Upper lobe of right lung (tissue), 1 donor: ENCODE measurements at places on chromosomes 5 and 9.

DNA sequence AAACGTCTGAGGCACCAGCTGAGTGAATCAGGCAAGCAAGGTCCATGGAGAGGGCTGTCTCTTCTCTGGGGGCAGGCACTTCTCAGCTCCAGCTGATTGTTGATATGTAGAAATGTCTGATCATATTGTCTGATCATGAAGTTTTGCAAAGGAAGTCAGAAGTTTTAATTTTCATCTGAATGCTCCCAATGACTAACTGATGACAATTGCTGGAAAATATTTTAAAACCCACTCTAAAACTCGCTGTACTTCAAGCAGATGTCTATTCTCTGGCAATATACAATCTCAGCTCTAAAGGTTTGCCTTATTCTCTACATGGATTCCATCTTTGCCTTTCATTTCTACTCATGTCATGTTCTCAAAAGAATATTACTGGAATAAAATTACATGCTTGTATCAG is 12.7 kb downstream of the PLK2 start:
- H3K27ac ChIP-seq = no peak overlapping the region
- DNase-seq = no peak
- H3K36me3 ChIP-seq = no peaks in the 10 kb centered on the region
- H3K4me1 ChIP-seq = no peaks in the 10 kb centered on the region

GRCh38 chr5:154273028-154273617 is 82.6 kb downstream of the GALNT10 start:
- DNase-seq = no peak
- no peaks in the 10 kb centered on the region for H3K27me3 ChIP-seq
- no peak overlapping the region for H3K4me3 ChIP-seq
- H3K27ac ChIP-seq = peak overlapping the region; percentile 28
- no peaks in the 10 kb centered on the region for H3K36me3 ChIP-seq

GRCh38 chr5:32443145-32443540 is 1.4 kb downstream of the ZFR start:
- H3K27me3 ChIP-seq = no peaks in the 10 kb centered on the region
- H3K4me1 ChIP-seq = peaks cover 45% of the 10 kb centered on the region
- H3K27ac ChIP-seq = peak overlapping the region; percentile 92
- DNase-seq = no peak
- no peaks in the 10 kb centered on the region for H3K36me3 ChIP-seq

DNA sequence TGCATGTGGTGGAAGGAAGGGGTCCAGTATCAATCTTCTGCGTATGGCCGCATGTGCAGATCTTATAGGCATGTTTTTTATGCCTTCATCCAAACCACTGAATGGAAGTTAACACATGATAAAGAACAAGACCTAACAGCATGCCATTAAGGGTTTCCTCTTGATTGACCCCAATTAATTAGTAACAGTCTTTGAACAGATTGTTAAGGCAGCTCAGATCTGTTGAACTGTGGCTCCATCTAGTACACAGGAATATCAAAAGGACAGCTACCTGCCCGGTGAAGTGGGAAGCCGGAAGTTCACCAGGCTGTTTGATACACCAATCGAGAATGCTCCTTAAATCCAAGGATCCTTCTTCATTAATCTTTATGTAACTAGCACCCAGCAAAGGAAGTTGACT is 159.9 kb upstream of the ADAMTS16 start:
- no peaks in the 10 kb centered on the region for H3K4me1 ChIP-seq
- H3K4me3 ChIP-seq = no peak overlapping the region
- H3K27me3 ChIP-seq = no peaks in the 10 kb centered on the region
- no peak for DNase-seq
- no peaks in the 10 kb centered on the region for H3K36me3 ChIP-seq

DNA sequence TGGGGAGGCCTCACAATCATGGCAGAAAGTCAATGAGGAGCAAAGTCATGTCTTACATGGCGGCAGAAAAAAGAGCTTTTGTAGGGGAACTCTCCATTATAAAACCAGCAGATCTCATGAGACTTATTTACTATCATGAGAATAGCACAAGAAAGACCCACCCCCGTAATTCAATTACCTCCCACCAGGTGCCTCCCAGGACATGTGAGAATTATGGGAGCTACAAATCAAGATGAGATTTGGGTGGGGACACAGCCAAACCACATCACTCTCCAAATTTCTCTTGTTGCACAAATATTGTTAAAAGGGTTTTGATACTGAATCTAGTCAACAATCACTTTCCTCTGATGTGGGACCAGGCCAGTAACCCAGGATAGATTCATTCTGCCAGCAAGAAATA is 1176.1 kb downstream of the CDH9 start:
- H3K27me3 ChIP-seq = no peaks in the 10 kb centered on the region
- no peaks in the 10 kb centered on the region for H3K4me1 ChIP-seq
- no peak overlapping the region for H3K27ac ChIP-seq
- H3K36me3 ChIP-seq = no peaks in the 10 kb centered on the region
- DNase-seq = no peak
- H3K4me3 ChIP-seq = no peak overlapping the region

GRCh38 chr5:133347039-133347438 is 265.3 kb downstream of the FSTL4 start:
- no peak for DNase-seq
- no peaks in the 10 kb centered on the region for H3K27me3 ChIP-seq
- H3K4me1 ChIP-seq = no peaks in the 10 kb centered on the region
- no peak overlapping the region for H3K27ac ChIP-seq

GRCh38 chr5:2196416-2196815 is 313.7 kb upstream of the IRX4 start:
- DNase-seq = no peak
- H3K36me3 ChIP-seq = no peaks in the 10 kb centered on the region

DNA sequence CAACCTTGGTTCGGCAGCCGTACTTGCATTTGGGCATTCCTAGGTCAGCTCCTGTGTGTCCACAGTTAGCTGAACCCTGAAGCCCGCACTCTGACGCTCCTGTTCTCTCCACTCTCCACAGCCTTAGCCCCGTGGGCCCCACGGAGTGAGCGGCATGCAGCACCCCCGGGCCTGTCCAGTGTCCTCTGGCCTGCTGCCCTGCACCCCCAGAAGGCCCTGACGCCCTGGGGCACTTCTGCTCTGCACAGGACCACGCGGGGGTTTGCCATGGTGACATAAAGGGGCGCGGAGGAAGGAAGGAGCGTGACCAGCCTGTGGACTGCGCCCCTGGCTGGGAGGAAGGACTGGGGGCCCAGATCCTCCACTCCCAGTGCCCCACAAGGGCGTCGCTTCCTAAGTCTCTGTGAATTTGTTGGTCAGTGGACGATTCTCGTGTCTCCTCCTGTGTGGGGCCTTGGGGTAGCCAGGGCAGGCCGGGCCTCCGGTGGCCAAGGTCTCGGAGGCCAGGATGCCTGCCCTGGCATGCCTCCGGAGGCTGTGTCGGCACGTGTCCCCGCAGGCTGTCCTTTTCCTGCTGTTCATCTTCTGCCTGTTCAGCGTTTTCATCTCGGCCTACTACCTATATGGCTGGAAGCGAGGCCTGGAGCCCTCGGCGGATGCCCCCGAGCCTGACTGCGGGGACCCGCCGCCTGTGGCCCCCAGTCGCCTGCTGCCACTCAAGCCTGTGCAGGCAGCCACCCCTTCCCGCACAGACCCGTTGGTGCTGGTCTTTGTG is 13.0 kb downstream of the NDST1 start:
- peaks cover 28% of the 10 kb centered on the region for H3K36me3 ChIP-seq
- no peaks in the 10 kb centered on the region for H3K27me3 ChIP-seq
- H3K27ac ChIP-seq = peak overlapping the region; percentile 11
- H3K4me3 ChIP-seq = no peak overlapping the region
- peaks cover 72% of the 10 kb centered on the region for H3K4me1 ChIP-seq
- DNase-seq = no peak

DNA sequence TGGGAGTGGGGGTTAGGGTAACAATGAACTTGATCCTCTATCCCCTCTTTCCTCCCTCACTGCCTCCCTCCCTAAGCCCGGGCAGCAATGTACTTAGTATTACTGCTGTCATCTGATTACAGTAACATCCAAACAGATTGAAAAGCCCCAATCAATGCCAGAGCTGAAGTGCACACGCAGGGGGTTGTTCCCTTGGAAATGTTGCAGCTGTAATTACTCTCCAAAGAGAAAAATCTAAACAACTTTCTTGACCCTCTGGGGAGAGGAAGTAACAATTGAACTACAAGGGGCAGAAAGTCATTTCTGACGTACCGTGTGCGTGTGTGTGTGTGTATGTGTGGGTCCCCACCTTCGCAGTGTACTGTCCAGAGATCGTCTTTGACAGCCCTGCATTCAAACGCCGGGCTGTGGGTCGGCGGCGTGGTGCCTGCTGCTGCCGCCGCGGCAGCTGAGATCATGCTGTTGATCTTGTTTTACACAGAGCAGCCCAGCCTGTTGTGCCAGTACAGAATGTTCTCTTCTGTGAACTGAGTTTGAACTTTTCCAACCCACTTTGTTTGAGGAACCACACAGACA is 66.0 kb upstream of the KLF9 start:
- peak overlapping the region; percentile 97 for H3K27ac ChIP-seq
- H3K4me1 ChIP-seq = peaks cover 76% of the 10 kb centered on the region
- peak overlapping the region; percentile 32 for H3K4me3 ChIP-seq
- no peaks in the 10 kb centered on the region for H3K36me3 ChIP-seq
- no peaks in the 10 kb centered on the region for H3K27me3 ChIP-seq

GRCh38 chr5:150144879-150145278 is 10.8 kb downstream of the PDGFRB start:
- H3K4me3 ChIP-seq = no peak overlapping the region
- peaks cover 42% of the 10 kb centered on the region for H3K4me1 ChIP-seq
- H3K27me3 ChIP-seq = no peaks in the 10 kb centered on the region
- no peak for DNase-seq
- H3K36me3 ChIP-seq = no peaks in the 10 kb centered on the region

DNA sequence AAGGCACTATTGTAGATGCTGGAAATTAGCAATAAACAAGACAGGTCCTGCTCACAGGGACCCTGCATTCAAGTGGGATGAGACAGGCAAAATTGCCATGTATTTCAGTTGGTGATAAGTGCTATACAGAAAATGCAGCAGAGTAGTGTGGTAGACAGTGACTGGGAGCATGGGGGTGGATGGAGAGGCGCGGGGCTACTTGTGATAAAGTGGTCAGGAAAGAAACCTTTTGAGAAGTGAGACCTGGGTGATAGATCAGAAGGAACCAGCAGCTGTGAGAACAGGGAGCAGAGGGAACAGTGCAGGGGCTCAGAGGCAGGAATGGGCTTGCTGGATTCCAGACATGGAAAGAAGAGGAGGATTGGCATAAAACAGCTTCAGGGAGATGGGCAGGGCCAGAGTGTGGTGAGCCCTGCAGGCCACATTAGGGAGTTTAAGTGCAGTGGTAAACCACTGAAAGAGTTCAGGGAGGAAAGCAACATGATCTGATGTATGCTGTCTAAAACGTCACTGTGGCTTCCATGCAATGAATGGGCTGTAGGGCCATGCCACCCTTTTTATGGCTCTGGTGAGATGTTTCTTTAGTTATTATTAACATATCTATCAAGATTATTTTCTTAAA is 7.3 kb downstream of the CRHBP start:
- no peaks in the 10 kb centered on the region for H3K36me3 ChIP-seq
- H3K27ac ChIP-seq = no peak overlapping the region
- H3K27me3 ChIP-seq = peaks cover 14% of the 10 kb centered on the region
- H3K4me3 ChIP-seq = no peak overlapping the region
- no peaks in the 10 kb centered on the region for H3K4me1 ChIP-seq

- H3K36me3 ChIP-seq = no peaks in the 10 kb centered on the region
- peaks cover 23% of the 10 kb centered on the region for H3K4me1 ChIP-seq
- no peaks in the 10 kb centered on the region for H3K27me3 ChIP-seq
- H3K27ac ChIP-seq = peak overlapping the region; percentile 97
Measured at GRCh38 chr9:34047864-34048726, 592 bp downstream of the UBAP2 start.

GRCh38 chr5:31861601-31862000 is 222.7 kb downstream of the PDZD2 start:
- no peaks in the 10 kb centered on the region for H3K4me1 ChIP-seq
- DNase-seq = no peak
- H3K27me3 ChIP-seq = no peaks in the 10 kb centered on the region
- H3K27ac ChIP-seq = no peak overlapping the region
- no peak overlapping the region for H3K4me3 ChIP-seq

- H3K27ac ChIP-seq = no peak overlapping the region
- DNase-seq = no peak
- H3K4me3 ChIP-seq = no peak overlapping the region
- H3K4me1 ChIP-seq = no peaks in the 10 kb centered on the region
- H3K27me3 ChIP-seq = no peaks in the 10 kb centered on the region
- H3K36me3 ChIP-seq = no peaks in the 10 kb centered on the region
Measured at GRCh38 chr5:24817966-24818365, 173.2 kb upstream of the CDH10 start.

- H3K27me3 ChIP-seq = no peaks in the 10 kb centered on the region
- no peaks in the 10 kb centered on the region for H3K36me3 ChIP-seq
- H3K4me3 ChIP-seq = no peak overlapping the region
- H3K4me1 ChIP-seq = no peaks in the 10 kb centered on the region
Measured at GRCh38 chr9:6968271-6968670, 210.5 kb downstream of the KDM4C start.

DNA sequence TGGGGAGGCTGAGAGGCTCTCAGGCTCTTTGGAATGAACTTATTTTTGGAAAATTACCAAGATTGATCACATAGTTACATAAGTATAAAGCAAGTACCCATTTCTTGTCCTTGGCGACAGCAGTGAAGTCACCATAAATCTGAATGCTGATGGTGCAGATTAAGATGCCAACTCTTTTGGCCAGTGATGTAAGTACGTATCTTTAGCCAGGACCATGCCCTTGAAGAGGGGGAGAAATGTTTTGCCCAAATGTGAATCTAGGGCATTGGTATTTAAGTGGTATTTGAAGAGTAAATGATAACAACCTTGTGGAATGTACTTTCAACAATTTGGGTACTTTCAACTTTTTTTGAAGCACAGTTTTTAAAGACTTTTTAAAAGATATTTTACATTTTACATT is 68.2 kb upstream of the RAD23B start:
- no peak overlapping the region for H3K27ac ChIP-seq
- no peak overlapping the region for H3K4me3 ChIP-seq
- H3K4me1 ChIP-seq = peaks cover 5% of the 10 kb centered on the region

DNA sequence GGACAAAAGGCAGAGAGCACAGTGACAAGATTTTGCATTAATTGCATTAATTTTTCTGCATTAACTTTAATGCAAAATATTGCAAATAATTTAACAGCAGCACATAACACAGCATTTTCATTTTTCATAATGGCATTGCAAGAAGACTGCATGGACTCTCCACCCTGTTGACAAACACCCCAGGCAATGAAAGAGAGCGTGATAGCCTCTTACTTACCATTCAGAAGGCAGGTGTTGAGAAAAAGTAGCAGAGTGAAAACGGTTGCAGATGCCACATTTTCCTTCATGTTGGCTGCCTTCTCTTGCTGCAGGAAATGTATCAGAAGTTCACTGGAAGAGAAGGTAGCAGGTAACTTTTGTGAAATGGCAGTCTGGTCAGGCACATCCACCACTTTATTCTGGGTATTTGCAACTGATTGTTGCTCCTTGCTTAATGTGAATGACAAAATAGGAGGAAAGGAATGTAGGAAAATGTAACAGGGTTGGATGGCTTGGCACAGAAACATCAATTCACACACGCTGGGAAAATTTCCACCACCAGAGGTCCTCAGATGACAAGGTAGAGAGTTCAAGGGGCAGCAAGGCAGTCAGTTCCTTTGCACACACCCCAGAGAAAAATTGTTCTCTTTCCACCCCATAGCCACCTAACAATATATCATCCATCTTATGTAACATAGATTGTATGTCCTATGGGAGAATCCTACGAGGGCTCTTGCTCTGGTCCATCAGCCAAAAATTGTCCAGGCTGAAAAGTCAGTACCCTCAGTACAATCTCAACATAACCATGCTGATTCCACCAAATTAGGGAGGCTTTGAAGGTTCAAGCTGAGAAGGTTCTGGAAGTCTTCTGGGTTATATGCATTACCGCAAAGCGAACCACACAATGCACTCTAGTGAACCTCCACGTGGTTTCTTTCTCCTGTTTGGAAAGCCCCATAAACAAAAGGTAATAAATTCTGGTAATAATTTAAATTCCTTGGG is 41.9 kb upstream of the AGXT2 start:
- H3K27me3 ChIP-seq = no peaks in the 10 kb centered on the region
- no peaks in the 10 kb centered on the region for H3K4me1 ChIP-seq
- H3K4me3 ChIP-seq = no peak overlapping the region
- no peak for DNase-seq
- no peaks in the 10 kb centered on the region for H3K36me3 ChIP-seq
